HCT116 (cell line): ENCODE measurements at places on chromosomes 4 and X. TPM values are rescaled to one million over a fixed set of nuclear protein-coding genes. Genes with fewer than 3 reads are reported as not detected.

- no peak for DNase-seq
These were observed 7.1 kb upstream of the RGS12 start for GRCh38 chr4:3285558-3286334.

DNA sequence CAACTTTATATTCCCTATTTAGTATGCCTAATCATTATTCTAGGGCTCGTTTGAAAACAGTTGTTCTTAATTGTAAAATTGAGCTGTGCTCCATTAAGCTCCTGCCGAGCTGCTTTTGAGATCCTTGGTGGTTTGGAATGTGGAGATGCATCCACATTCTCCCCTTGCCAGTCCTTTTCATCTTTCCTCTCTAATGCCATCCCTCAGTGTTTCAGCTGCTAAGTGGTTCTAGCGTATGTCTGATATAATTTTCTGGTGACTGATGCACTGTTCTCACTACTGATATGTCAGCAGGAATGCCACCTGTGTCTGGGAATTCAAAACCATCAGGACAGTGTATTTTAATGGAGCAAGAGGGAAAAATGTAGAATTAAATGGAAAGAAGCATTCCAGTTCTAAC lies 1085.0 kb downstream of the CCSER1 start:
- no peak for DNase-seq

DNA sequence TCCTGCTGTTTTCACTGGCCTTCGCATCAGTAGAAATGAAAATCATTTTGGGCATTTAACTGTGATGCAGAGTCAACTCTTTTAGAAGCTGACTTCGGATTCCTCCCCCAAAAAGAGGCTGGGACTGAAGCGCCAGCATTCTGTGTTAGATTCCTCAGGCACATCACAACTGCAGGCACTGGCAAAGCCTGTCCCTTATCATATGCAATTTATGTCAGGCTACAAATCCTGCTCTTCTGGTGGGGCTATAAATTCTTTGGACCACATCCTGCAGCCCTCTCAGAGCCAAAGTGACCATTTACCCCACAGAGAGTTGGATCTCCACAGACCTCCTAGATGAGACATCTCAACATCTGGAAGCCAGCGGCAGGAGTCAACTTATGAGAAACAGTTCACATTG lies 138.4 kb downstream of the CBR4 start:
- DNase-seq = no peak

DNA sequence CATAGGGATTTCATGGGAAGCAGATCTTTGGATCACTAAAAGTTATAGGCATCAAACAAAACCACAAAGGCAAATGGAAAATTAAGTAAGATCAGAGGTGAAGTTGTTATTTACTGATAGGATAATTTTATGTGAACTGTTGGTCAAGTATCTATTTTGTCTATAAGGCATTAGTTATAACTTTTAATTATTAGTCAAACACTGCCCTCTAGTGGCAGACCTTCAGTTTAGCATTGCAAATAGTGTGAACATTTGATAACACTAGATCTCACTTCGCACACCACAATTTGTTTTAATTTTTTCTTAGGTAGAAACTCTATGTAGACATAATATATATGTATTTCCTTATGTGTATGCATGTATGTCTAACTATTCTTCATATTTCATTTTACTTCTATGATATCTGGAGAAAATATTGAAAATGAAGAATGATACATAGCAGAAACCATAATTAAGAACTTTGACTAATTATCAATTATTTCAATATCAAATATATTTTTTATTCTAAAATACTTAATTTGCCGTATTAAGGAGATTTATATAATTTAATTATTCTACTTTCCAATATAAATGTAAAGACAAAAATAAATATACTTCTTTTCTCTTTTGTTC lies 214.5 kb upstream of the TACR3 start:
- peak; percentile 58 for DNase-seq

GRCh38 chr4:98151145-98151924 lies 8.1 kb upstream of the STPG2 start:
- DNase-seq = no peak

DNA sequence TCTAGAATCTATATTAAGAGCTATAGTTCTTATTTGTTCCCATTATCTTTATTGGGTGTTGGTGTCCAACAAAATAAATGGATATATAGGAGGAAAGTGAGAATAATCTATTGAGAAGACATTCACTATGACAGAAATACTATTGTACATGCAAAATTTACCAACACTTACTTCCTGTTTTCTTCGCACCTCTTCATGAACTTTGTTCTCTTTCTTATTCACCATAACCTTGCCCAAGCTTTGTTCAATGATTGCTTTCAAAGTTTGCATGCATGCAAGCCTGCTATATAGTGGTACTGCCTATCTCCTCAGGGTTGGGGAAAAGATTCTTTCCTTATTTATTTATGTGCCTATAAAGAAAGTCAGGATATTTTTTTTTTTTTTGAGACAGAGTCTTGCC lies 176.4 kb upstream of the JADE1 start:
- no peak for DNase-seq

DNA sequence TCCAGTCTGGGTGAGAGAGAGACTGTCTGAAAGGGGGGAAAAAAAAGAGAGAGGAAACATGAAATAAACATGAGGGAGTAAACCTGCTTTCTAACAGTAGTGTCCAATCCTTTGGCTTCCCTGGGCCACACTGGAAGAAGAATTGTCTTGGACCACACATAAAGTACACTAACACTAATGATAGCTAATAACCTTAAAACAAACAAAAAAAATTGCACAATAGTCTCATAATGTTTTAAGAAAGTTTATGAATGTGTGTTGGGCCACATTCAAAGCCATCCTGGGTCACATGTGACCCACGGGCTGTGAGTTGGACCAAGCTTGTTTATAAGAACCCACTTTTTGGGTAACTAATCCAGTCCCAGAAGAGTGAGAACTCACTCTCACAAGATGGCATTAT lies 30.3 kb downstream of the PDS5A start:
- DNase-seq = no peak

NOCT gene
- total RNA-seq = 20.4 TPM

RAB33A gene
- not detected for total RNA-seq

ART3 gene
- total RNA-seq = not detected

UCP1 gene
- total RNA-seq = not detected
